Upper lobe of left lung (tissue), 6 donors: ENCODE measurements at places on chromosomes 4 and X. TPM values are rescaled to one million over a fixed set of nuclear protein-coding genes. Genes with fewer than 3 reads are reported as not detected.

- H3K4me1 ChIP-seq, result no peaks in the 10 kb centered on the region
- H3K27me3 ChIP-seq, result no peaks in the 10 kb centered on the region
- H3K27ac ChIP-seq, result no peak overlapping the region
- H3K36me3 ChIP-seq, result no peaks in the 10 kb centered on the region
- H3K4me3 ChIP-seq, result no peak overlapping the region
Observed at GRCh38 chrX:3293251-3293650, 53.2 kb downstream of the MXRA5 start.

DNA sequence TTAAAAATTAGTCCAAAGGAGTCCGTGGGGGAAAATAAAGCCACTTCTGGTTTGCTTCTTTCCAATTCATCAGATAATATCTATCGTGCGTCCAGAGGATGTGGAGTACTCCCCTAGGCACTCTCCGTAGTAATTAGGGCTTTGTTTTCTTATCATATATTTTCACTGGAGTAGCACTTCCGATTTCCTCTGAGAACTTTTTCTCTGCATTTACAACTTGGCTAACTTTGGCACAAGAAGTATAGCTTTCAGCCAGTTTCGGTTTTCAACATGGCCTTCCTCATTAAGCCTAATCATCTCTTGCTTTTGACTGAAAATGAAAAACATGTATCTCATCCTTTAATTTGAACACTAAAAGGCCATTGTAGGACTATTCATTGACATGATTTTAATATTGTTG, 80.5 kb downstream of the CASP3 start:
- no peaks in the 10 kb centered on the region for H3K36me3 ChIP-seq
- no peaks in the 10 kb centered on the region for H3K4me1 ChIP-seq
- DNase-seq, result no peak
- no peaks in the 10 kb centered on the region for H3K27me3 ChIP-seq
- no peak overlapping the region for H3K4me3 ChIP-seq

Gene CXXC4
- total RNA-seq, result 0.46 TPM

DNA sequence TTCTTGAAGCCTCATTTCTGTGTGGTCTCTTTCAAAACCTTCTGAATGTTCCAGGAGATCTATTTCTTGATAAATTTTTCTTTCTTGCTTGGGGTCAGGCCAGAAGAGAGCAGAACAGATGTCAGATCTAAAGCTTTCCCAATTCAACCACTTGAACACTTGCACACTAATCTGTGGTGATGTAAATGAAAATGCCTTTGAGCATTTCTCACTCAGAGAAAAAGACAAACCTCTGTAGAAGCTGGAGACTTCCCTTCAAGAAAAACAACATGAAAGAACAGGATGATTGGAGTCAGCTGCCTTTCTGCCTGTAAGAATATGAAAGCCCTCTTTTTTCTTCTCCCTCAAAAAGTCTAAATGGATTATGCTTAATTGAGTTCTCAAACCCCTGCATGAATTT, 11.2 kb downstream of the IGFBP7 start:
- peaks cover 23% of the 10 kb centered on the region for H3K4me1 ChIP-seq
- no peak overlapping the region for H3K27ac ChIP-seq
- no peak for DNase-seq
- H3K36me3 ChIP-seq, result no peaks in the 10 kb centered on the region
- no peak overlapping the region for H3K4me3 ChIP-seq

DNA sequence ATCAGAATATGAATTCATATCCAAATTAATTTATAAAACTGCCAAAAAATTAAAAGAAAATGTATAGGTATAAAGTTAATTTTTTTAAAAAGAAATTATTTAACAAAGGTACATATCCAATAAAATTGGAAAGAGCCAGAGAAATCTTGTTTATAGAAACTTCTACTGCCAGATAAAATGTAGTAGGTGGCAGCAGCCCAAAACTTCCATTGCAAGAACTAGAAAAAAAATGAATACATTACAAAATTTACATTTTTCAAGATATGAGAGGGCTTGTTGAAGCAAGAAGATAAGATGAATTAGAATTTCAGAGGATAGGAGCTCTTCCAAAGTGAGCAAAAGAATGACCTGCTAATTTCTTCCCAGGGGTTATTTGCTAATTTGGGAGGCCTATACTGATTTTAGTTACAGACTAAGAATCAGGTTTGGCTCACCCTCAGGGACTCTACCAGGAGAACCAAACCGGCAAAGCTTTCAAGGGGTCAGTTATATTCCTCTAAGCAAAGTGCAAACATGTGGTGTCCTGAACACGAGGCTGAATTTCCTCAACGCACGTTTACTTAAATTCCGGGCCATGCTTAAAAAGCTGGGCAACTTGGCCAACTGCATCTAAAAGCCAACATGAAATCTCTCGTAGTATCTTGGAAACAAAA, 17.5 kb downstream of the ANKRD50 start:
- DNase-seq, result no peak
- no peak overlapping the region for H3K27ac ChIP-seq
- H3K4me3 ChIP-seq, result no peak overlapping the region
- no peaks in the 10 kb centered on the region for H3K27me3 ChIP-seq

Gene RAI2
- 20.8 TPM for total RNA-seq

- no peak overlapping the region for H3K4me3 ChIP-seq
- no peaks in the 10 kb centered on the region for H3K4me1 ChIP-seq
- no peak for DNase-seq
- no peaks in the 10 kb centered on the region for H3K36me3 ChIP-seq
- H3K27me3 ChIP-seq, result no peaks in the 10 kb centered on the region
- no peak overlapping the region for H3K27ac ChIP-seq
Observed at GRCh38 chrX:29506729-29507128, 708.6 kb upstream of the MAGEB2 start.

Gene TRIM61
- 0.76 TPM for total RNA-seq

Gene UBQLN2
- total RNA-seq, result 29.4 TPM

Gene SSX2B
- total RNA-seq, result not detected

DNA sequence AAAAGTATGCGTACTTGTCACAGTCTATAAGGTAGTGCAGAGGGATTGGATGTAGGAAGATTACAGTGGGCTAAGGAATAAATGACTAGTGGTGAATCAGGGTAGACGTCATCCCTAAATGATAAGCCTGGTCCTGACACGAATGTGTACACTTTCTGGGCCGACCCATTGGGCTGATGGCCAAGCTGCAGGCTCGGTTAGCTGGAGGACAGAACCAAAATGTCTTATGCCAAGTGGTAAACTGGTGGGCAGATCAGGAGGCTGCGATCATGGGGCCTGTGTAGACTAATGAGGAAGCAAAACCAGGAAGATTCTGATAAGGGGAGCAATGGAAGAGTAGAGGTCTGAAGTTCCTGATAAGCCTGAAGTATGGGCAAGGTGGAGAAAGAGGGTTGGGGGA, 272.8 kb upstream of the GATB start:
- H3K36me3 ChIP-seq, result no peaks in the 10 kb centered on the region
- H3K4me3 ChIP-seq, result no peak overlapping the region
- H3K27me3 ChIP-seq, result no peaks in the 10 kb centered on the region
- no peaks in the 10 kb centered on the region for H3K4me1 ChIP-seq
- no peak overlapping the region for H3K27ac ChIP-seq

DNA sequence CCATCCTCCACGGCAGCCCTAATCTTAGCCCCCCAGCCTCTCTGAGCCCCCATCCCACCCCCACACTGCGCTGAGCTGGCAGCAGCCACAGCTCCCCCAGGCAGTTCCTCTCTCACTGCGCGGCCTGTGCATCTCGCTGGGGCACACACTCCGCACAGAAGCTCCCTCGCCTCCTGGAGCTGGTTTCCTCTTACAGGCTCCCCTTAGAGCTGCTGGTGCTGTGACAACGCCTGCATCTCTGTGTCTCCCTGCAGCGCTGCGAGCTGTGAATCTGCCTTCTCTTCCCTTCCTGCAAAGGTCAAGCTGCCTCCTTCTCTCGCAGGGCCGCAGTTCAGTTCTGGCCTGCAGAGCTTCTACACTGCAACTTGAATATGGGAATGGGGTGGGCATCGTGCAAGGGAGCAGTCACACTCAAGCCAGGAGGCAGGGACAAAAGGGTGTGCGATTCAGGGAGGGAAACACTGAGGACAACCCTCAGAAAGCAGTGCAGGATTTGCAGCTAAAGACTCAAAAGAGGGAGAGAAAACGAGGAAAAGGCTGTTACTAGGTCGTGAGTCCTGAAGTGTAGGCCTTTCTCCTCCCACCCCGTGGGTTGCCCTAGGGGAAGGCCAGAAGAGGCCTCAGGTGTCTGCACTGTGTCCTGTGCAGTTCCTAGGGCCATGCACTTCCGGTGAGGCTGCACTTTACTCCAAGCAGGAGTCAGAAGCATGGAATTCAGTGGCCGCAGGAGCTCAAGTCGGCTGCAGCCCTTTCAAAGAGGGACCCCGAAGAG, 87.0 kb downstream of the BCOR start:
- DNase-seq, result peak; percentile 17
- peaks cover 30% of the 10 kb centered on the region for H3K4me1 ChIP-seq
- H3K27ac ChIP-seq, result no peak overlapping the region

GRCh38 chr4:153153339-153153871, 50.8 kb upstream of the TRIM2 start:
- H3K36me3 ChIP-seq, result no peaks in the 10 kb centered on the region
- peaks cover 26% of the 10 kb centered on the region for H3K4me1 ChIP-seq
- DNase-seq, result peak; percentile 90

Gene PPP3CA
- 62.0 TPM for total RNA-seq

GRCh38 chr4:57048590-57049304, 61.4 kb downstream of the IGFBP7 start:
- no peaks in the 10 kb centered on the region for H3K36me3 ChIP-seq
- H3K4me1 ChIP-seq, result peaks cover 5% of the 10 kb centered on the region
- H3K4me3 ChIP-seq, result no peak overlapping the region

DNA sequence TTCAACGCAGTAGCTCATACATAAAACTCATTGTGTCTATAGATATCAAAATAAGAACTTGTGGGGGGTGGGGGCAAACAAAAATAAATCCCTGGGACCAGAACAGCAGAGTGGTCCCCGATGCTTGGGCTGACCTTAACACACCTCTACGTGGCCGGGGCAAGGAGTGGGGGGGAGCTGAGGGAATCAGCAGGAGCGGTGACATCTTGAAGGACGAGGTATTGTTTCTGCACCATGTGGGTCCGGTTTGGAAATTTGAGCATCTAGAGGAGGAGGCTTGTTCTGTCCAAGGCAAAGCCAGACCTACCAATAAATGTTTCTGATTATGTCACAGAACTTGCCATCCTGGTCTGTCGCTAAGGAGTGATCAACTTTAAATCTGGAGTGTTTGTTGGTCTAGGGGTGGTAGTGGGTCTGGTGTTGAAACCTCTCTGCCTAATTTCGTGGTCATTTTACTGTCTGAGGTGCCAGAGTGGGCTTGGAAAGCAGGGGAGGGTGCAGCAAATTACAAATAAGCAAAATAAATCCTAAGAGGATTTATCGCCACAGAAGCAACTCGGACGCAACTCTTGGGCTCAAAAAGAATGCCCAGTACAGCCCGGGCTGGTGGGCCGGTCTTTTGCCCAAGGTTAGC, 774 bp upstream of the RAPGEF2 start:
- no peaks in the 10 kb centered on the region for H3K27me3 ChIP-seq
- no peak for DNase-seq
- H3K27ac ChIP-seq, result peak overlapping the region; percentile 95
- no peaks in the 10 kb centered on the region for H3K36me3 ChIP-seq
- peak overlapping the region; percentile 93 for H3K4me3 ChIP-seq
